NCI-H146 (cell line): ENCODE measurements at places on chromosomes 7 and 10.

GRCh38 chr7:84336766-84337165, 142.2 kb upstream of the SEMA3A start:
- DNase-seq: no peak

DNA sequence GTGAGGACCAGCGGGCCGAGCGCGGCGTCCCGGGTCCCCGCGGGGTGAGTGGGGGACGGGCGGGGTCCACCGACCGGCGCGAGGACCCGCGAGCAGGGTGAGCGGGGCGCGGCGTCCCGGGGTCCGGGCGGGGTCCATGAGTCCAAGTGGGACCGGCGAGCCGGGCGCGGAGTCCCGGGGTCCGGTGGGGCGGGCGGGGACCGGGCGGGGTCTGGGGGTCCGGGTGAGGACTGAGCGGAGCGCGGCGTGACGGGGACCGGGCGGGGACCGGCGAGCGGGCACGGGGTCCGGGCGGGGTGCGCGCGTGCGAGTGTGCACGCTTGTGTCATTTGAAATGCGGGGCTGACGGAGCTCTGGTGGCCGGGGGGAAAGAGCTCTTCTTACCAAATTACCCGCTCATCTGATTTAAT, 765 bp downstream of the CELF2 start:
- peak; percentile 79 for DNase-seq

- no peak for DNase-seq
These were observed 160.1 kb downstream of the GATA3 start for GRCh38 chr10:8214587-8214986.

DNA sequence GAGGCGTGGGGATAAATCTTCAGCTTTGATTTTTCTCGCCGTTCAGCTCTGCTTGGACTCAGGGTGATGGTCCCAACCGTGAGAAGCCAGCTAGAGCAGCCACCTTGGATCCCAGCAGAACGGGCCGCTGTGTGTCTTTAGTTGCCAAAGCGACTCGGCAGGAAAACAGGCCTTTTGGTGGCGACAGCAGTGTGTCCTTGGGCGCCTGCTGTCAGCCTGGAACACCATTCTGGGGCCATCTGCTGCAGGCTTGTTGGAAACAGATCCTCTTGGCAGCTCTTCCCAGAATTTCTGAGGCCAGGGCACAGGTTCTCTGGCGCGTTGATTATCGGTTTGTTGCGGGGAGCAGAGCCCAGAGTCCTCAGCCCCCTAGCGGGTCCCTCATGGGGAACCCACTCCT, 97.6 kb downstream of the CUX1 start:
- DNase-seq: no peak

DNA sequence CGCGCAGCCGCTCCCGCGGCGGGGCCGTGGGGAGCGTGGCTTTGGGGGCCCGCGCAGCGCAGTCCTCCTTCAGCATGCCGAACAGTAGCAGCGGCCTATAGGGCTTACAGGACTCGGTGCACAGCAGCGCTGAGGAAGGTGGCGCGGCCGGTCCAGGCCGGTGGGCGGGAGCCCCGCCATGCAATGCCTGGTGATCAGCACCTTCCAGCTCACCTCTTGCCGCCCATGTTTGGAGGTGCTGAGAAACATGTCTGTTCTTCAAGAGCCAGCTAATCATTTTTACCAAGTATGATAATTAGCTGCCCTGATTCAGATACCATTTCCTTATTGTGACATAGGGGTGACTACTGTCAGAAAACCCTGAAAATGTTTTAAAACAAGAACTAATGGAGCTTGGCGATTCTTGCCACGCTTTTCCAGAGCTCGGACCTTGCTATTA, 33.5 kb upstream of the SFTPD start:
- peak; percentile 80 for DNase-seq

GRCh38 chr7:118312966-118313365, 88.5 kb downstream of the ANKRD7 start:
- DNase-seq: no peak

- DNase-seq: no peak
These were observed 178.7 kb downstream of the DNAJB6 start for GRCh38 chr7:157515342-157516041.

- DNase-seq: no peak
These were observed 157.3 kb downstream of the MBL2 start for GRCh38 chr10:52615331-52615730.

GRCh38 chr10:93344691-93345090, 137.4 kb downstream of the MYOF start:
- DNase-seq: no peak

DNA sequence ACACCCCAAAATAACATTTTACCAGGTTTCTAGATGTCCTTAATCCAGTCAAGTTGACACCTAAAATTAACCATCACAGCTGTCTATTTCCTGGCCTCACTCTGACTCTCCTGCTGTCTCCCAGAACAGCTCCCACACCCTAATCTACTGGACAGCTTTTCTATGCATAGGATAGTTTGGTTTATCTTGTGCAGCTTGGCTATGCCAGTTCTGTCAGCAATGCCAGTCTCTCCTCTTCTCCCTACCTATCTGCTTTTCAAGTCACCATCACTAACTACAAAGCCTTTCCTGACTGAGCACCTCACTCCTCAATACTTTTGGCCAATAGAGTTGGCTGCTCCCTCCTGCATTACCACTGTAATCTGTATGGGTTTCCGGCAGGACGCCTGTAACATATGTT, 5.0 kb downstream of the NCOA4 start:
- DNase-seq: no peak

DNA sequence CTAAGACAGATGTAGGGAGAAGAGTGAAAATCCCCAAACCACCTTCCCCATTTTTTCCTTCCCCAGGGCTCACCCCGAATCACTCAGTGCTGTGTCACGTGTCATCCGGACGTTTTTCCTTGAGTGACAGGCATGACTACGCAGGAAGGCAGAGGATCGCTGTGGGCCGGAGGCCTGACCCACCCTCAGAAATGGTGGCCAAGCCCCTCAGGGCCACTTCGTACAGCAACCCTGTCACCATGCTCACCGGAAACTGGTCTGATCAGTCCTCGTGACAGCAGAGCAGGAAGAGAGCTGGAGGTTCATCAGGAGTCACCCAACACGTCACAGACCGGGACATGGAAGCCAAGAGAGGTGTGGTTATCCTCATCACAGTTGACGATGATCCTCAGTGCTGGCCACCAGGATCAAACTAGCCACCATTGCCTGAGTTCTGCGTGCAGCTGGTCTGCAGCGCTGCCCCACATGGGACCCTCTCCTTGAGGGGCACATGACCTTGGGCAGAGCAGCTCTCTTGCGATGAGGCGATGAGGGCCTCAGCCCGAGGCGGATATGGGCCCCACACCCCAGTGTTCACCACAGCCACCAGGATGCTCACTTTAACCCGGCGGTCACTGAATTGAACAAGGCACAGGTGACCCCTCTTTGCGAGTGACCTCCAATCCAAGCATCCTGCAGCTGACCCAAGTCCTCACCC, 99.3 kb upstream of the INSIG1 start:
- DNase-seq: no peak

GRCh38 chr7:144761493-144761892, 74.4 kb downstream of the TPK1 start:
- DNase-seq: no peak

DNA sequence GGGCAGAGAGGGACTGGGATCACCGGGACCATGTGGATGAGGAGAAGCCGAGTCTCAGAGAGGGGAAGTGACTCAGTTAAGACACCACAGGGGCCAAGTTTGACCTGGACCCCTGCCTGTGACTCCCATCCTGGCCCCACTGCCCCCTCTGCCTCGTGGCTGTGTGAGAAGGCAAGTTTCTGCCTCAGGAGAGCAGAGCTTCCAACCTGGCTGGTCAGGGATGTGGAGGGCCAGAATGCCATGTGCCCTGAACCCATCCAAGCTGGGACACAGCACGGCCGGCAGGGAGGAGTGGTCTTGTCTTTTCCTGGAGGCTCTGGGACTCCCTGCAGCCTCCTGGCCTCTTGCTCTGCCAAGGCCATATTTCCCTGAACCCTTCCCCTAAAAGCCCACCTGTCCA, 19.5 kb downstream of the WDFY4 start:
- DNase-seq: no peak

- no peak for DNase-seq
These were observed 205.4 kb upstream of the VSTM2A start for GRCh38 chr7:54336800-54337199.

- DNase-seq: no peak
These were observed 74.2 kb upstream of the PLXNA4 start for GRCh38 chr7:132650498-132650897.

GRCh38 chr7:108211382-108212201, 81.4 kb upstream of the LAMB4 start:
- peak; percentile 93 for DNase-seq

- no peak for DNase-seq
These were observed 96.5 kb downstream of the ARMH3 start for GRCh38 chr10:101959346-101959916.

GRCh38 chr10:92657024-92657423, 32.7 kb upstream of the HHEX start:
- DNase-seq: no peak

DNA sequence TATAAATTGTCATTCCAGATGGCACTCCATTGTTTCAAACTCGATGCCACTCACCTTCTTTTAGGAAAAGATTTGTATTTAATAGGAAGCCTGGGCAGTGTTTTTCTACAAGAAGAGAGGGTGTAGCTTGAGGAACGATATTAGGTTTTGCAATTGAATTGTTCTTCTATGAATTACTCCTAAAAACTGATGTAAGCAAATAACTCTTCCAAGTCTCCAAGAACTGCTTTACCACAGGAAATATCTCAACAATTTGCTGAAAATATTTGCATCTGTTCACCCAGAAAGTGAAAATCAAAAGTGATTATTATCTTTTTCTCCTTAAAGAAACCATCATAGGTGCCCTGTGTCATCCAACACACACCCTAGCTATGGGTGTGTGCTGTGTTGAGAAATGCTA, 261.3 kb upstream of the MEOX2 start:
- no peak for DNase-seq

GRCh38 chr10:30284865-30285594, 64.0 kb downstream of the MTPAP start:
- no peak for DNase-seq

DNA sequence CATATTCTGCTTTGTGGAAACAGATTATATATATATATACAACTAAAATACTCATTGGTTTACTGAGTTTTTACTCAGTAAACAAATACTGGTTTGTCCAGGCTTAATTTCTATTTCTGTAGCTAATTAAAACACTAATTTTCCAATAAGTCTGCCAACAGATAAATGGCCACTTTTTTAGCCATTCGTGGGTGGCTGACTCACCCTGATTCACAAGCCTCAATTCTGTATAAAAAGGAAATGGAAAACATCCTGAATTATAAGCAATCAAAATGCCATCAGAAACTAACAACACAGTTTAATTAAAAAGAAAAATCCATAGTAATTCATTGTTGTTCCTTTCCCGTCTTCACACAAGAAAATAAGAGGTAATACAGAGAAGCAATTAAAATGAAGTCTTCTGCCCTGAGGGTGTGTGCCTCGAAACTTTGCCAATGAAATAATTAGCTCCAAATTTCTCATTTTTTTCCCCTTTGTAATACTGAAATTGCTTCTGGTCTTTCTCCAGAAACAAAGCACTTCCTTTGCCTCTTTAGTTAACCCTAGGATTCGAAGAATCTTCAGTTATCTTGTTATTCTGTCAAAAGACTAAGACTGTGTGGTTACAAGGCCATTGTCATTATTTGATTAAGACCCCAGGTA, 118.7 kb upstream of the PTN start:
- no peak for DNase-seq

GRCh38 chr7:118615-119391, 73.6 kb upstream of the FAM20C start:
- DNase-seq: no peak

GRCh38 chr7:6628045-6628444, 9.1 kb upstream of the ZNF316 start:
- DNase-seq: no peak

- no peak for DNase-seq
These were observed 17.0 kb upstream of the SFRP5 start for GRCh38 chr10:97788552-97789442.

GRCh38 chr10:71132321-71132810, 80.0 kb upstream of the UNC5B start:
- DNase-seq: no peak

GRCh38 chr10:130742941-130743675, 568.4 kb downstream of the TCERG1L start:
- DNase-seq: no peak

DNA sequence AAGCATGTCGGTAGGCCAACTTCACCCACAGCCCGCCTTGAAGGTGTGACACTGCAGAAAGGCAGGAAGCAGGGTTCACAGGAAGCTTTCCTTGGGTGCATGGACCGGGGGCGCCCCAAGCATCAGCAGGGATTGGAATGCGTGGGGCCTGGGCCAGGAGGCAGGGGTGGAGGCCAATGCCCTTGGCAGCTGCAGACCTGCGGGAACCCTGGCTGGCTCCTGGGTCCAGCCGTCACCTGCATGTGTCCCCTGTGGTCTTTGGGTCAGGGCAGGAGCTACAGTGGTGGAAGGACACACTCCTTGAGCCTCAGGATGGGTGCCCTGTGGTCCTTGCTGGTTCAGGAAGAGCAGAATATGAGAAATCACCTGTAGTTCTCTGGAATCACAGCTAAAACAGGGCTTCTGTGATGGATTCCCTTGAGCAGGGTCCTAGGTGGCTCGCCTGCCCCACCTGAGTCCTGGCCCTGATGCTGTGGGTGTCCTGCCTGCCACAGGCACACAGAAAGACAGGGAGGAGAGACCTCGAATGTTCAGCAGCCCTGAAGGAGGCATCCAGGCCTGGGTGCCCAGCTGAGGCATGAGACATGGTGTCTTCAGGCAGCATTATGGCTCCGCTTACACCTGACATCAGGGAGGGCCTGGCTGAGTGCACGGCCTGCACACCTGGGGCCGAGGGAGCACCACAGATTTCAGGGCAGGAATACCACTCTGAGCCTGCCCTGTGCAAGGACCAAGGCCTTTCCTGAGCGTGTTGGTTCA, 15.1 kb downstream of the ANTXRL start:
- no peak for DNase-seq

DNA sequence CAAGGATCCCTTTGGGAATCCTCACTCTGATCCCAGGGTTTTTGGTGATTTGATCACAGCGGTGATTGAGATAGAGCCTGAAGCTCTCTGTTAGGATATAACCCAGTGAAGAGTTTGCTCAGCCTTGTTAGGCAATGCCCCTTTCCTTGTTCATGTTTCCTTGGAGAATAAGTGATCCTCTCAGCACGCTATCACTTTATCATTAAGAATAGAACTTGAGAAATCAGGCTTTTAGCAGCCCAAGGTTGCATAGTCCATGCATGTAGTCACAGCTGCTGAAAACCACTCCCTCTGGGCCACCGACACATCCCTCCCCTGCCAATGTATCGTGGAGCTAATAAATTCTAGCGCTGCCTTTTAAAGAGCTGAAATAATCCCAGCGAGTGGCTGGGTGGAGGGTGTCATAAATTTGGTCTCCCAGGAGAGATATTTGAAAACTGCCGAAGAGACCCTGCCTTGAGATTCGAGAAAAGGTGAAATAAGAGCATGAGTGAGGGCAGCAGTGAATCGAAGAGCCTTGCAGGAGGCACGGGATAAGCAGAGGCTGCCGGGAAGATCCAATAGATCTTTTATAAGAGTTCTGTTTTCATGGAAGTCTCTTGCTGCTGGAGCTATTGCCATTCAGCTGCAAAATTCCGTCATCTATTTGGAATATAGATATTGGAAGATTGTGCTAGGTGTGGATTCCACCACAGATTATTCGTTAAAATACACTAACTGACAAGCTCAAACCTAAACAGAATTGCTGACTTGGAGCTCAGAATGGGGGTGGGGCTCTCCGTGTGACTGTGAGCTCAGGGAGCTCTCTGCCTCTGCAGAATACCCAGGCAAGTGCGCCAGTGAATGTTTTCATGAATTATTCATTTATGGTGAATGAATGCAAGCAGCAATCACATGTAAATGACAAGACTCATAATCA, 249.8 kb downstream of the TRIL start:
- no peak for DNase-seq
